SK-MEL-5 (cell line): ENCODE measurements at places on chromosomes 4 and X.

GRCh38 chr4:124804041-124804440 lies 91.5 kb upstream of the ANKRD50 start:
- DNase-seq, result no peak

GRCh38 chr4:17468619-17469221 lies 43.2 kb downstream of the QDPR start:
- DNase-seq, result peak; percentile 54

DNA sequence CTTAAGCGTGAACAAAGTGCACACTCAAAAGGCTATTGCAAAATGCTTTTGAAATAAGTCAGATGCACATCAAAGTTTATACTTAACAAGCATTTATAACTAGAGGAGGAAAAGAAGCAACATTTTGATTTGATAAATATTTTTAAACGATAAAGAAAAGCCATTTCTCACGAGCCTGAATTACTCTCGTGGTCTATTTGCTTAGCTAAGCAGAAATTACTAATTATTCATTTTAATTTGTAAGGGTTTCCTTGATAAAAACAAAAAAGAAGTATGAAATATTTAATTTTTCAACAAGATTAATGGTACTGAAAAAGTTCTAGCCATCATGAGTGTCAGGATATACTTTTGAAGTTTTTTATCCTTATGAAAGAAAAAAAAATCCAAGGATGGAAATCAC lies 78.2 kb downstream of the UNC5C start:
- no peak for DNase-seq

GRCh38 chr4:28488021-28488420 lies 1627.4 kb downstream of the STIM2 start:
- DNase-seq, result no peak

- no peak for DNase-seq
Observed at GRCh38 chr4:22720091-22720490, 27.4 kb downstream of the GBA3 start.

DNA sequence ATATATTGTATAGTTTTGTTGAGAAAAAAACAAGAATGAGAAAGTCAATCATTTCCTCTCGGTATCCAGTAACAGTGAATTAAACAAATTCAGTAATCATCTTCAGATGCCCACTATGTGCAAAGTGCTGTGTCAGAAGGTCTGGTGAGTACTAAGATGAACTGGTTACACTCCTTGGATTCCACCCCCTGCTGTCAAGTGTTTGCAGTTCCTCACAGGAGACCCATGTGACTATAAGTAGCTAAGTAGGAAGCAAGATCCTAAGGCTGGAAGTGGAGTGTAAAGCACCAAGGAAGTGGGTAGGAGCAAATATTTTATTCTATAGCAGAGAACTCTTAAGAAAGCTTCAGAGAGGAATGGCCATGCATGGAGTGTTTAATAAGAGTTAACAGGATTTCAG lies 73.6 kb downstream of the SNX25 start:
- peak; percentile 68 for DNase-seq

DNA sequence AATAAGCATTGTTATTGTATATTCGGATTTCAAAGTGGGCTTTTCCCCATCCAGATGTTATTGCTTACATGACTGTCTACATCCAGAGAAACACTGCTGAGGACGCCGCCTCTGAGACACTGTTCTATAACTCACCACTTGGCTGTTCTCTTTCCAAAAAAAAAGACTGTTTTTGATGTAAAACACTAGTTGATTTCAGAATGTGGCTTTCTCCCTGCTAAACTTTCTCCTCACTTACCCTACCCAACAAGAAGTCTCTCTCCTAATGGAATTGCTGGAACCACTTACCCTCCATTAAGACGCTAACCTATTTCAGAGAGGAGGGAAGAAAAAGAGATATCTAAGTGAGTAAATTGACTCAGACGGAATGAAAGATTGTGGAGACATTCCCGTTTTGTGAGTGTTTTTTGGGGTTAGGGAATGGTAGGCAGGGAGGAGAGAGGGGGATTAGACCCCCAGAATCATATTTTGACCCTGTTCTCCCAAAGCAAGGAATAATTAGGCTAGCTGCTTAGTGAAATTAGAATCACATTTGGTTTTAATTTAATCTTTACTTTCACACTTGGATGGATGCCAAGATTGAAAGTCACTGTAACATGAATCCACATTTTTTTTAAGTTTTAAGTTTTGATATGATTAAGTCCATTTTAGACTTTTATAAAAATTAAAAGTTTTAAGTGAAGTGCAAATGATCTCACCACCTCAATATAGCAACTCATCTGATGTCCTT lies 174.9 kb downstream of the CHIC2 start:
- no peak for DNase-seq

- DNase-seq, result no peak
Observed at GRCh38 chrX:111877681-111878080, 1.7 kb downstream of the TRPC5OS start.

GRCh38 chr4:25376754-25377571 lies at the start of gene ANAPC4:
Gene ANAPC4 (plus strand): TSS chr4:25377263. CDS start chr4:25377428, 165 bp downstream.
- peak; percentile 91 for DNase-seq

DNA sequence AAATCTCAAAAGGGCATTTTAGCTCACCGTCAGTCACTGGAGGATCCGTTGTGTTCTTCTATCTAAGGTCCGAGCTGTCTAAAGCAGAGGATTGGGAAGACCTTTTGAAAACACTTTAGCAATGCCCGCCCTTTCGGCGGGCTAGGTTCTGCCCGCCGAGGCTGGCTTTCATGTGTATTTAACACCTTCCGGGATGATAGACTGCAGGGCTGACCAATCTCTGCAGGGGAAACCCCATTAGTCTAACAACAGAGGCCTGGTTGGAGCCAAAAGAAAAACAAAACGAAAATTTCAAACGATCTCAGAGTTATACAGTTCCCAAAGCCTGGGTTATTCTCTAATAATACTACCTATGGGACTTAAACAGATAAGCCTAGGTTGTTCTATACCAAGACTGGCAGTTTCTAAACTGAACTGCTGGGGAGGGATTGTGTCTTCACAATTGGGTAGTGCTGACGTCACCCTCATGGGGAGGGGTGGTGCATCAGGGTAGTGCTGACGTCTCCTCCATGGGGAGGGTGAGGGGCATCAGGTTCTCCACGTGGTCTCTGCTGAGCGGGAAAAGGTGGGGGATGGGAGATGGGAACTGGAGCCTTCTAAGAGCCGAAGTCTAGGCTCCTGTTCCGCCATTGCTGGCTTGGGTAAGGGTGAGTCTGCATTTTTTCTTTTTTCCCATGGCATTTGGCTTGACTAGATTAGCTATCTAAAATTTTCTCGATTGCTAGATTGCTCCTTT lies 14.8 kb upstream of the CUL4B start:
- DNase-seq, result no peak

DNA sequence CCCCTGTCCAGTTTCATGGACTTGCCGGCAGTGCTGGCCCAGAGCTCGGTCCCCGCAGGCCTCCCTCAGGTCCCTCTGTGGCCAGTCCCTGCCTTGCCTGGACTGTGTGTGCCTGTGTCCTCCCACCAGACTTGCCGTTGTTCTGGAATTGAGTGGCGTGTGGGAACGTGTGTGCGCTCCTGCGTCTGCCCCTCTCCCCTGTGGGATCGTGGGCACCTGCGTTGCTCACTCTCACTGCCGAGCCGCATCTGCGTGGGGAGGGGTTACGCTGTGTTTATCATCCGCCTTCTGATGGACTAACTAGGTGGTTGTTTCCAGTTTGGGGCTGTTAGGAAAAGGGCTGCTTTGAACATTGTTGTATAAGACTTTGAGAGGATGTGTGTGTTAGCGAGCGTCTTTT lies 21.2 kb downstream of the PCGF3 start:
- DNase-seq, result no peak

- no peak for DNase-seq
Observed at GRCh38 chr4:18635531-18635930, 614.0 kb upstream of the LCORL start.

GRCh38 chr4:75821966-75822365 lies 80.3 kb downstream of the PPEF2 start:
- DNase-seq, result no peak

GRCh38 chr4:31069151-31069550 lies 349.0 kb downstream of the PCDH7 start:
- DNase-seq, result no peak

DNA sequence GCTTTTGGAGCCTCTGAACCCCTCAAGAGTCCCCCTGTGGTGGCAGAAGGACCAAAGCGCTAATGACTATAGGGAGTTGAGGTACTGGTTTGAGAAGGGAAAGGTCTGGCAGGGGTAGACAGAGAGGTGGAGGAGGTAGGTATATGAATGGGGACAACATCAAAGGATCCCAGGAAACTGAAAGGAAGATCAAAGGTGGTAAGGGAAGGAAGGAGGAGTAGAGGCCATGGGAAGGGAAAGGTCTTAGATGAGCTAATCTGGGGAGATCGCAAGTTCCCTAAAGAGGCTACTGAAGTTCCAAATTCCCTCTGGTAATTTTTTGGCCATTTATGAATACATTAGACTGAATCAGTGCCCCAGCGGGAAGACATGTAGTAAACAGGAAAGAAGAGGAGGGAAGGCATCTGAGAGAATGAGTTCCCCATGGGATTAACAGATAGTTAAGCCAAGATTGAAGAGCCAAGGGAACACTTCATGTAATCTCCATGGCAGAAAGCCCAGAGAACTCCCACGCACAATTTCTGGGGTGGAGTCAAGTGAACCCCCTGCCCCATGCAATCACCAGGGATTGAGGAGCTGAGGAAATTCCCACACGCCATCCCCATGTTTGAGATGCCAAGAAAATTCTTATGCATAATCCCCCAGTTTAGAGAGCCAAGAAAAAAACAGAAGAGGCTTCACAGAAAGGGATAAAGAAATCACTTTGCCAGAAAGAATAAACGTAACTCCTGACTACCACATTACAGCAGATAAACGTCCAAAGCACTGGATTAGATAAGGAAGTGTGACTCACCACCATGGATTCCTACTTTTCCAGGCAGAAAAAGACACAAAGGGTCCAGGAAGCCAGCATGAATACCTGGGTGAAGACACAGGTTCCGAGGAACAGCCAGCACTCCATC lies 25.8 kb downstream of the ZNF630 start:
- no peak for DNase-seq

DNA sequence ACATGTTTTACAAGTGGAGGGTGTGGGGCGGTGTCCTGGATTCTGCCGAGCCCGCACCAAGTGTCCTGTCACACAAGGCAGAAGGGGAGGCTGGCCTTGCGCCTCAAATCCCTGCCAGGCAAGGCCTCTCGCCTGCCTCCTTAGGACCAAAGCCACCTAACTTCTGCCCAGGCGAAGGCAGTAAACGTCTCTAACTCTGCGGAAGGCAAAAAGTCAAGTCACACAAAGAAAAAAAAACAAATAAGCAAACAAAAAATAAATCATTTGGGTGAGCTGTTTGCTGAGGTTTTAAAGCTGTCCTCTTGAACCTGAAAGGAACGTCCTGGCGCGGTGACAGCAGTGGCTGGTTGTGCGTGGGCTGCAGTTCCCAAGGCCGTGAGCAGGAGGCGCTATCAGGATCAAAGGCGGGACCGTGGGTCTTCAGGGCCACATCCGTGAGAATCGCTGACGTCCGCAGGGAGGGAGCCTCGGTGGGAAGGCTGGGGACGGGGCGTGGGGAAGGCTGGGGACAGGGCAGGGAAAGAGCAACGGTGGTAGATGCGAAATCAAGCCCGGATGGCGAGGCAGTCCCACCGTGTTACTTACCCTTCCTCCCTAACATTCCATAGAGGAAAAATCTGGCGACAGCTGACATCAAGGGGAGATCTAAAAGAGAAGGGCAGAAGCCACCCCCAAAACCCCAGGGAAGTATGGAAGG lies 99.1 kb downstream of the TRAPPC11 start:
- no peak for DNase-seq

DNA sequence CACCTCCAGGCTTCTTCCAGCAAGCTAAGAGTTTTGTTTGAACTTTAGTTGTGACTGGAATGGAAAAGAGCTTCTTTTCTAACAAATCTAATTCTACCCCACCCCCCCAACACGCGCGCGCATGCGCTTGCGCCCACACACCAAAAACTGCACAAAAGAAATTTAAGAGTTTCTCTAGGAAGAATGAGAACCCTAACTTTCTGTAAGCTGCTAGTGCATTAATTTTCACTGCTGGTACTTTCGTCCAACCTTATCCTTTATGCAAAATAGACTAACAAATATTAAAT lies 9.0 kb upstream of the INTU start:
- DNase-seq, result no peak

GRCh38 chrX:84186603-84187532 lies 1.1 kb downstream of the RPS6KA6 start:
- no peak for DNase-seq

GRCh38 chr4:145486603-145487002 lies 5.0 kb downstream of the SMAD1 start:
- no peak for DNase-seq

DNA sequence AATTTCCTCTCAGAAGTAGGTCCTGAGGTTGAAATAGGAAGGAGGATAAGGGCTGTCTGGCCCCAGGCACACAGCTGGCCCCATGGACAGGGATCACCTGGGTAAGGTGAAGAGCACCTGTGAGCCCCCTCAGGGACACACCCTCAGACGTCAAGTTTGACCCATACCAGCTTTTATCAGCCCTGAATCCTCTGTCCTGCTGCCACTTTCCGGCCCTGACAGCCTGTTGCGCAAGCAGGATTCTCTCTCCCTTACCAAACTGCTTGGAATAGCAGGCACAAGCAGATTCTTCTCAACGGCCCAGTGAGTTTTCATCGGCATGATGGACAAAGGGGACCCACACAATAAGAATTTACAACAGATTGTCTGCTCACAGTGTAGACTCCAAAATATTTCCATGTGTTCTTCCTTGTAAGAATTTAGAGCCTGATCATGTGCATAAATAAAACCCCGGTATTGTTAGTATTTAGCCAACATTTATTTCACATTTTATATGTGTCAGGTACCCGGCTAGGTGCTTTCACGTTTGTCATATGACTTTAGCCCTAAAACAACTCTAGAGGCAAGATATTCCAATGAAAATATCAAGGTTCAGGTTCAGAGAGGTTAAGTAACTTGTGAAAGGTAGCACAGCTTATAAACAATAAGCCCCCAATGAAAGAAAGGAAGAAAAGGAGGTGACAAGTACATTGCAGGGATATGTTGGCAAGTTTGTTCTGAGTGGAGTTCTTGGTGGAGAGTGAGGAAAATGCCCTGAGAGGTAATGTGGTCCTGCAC lies 107.2 kb upstream of the KIT start:
- peak; percentile 7 for DNase-seq

DNA sequence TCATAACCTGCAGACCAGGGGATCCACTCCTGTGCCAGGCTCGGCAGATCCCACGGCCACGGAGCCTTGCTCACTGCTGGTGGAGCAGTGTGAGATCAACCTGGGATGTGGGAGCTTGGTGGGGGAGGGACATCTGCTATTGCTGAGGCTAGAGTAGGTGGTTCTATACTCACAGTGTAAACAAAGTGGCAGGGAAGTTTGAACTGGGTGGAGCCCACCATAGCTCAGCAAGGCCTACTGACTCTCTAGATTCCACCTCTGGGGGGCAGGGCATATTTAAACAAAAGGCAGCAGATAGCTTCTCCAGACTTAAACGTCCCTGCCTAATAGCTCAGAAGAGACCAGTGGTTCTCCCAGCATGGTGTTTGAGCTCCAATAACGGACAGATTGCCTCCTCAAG lies 54.7 kb upstream of the EPHA5 start:
- DNase-seq, result no peak

DNA sequence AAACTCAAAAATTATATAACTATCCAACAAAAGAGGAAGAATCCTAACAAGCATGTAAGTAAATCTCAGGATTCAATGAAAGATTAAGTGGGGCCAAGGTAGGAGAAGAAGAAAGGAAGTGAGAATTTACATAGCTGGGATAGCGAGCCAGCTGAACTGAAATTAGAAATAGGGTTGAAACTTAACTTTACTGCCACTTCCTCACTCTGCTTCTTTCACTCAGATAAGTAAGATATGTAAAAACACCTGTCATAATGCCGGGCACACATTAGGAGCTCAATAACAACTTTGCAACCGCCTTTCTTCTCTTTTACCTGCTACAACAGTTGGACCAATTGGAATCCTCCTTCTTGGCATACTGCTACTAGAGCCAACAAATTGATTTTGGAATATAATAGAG lies 129.4 kb downstream of the CNKSR2 start:
- no peak for DNase-seq
